Activated CD8-positive, alpha-beta memory T cell treated with anti-CD3 and anti-CD28 coated beads for 1 hour (primary cell): ENCODE measurements at places on chromosomes 3 and 15.

GRCh38 chr3:110180733-110181132, 843.4 kb upstream of the DPPA4 start:
- DNase-seq: no peak

GRCh38 chr3:152938974-152939636, 104.2 kb downstream of the P2RY1 start:
- no peak for DNase-seq

- no peak for DNase-seq
Measured at GRCh38 chr15:68991723-68992122, 22.8 kb upstream of the NOX5 start.

DNA sequence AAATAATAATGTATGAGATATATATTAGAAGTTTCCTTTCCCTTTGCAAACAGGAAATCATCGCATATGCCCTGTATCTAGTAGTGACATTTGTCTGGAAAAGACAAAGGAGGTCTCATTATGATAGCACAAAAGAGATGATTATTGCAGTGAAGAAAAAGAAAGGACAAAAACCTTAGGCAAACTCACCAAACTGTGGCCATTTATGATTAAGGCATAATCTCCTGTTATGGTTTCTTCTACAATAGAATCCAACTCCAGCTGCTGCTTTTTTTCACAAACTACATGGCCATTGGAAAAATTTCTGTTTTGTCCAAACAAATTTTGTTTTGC, 218.2 kb downstream of the ATP8B4 start:
- no peak for DNase-seq

GRCh38 chr3:87219611-87220010, 7.5 kb upstream of the CHMP2B start:
- no peak for DNase-seq
